CD8-positive, alpha-beta memory T cell (primary cell): ENCODE measurements at places on chromosomes 1 and 21. TPM values are rescaled to one million over a fixed set of nuclear protein-coding genes. Genes with fewer than 3 reads are reported as not detected.

The LEMD1 gene
- not detected for polyA plus RNA-seq

- no peak for DNase-seq
These were observed 123.3 kb upstream of the USP24 start for GRCh38 chr1:55338448-55338820.

The RABGGTB gene
- 7.5 TPM for polyA plus RNA-seq

The UMODL1 gene
- not detected for polyA plus RNA-seq

The IL12RB2 gene
- polyA plus RNA-seq = 6.8 TPM

GRCh38 chr1:205711105-205712048 is 31.1 kb upstream of the SLC45A3 start:
- DNase-seq = peak; percentile 56

DNA sequence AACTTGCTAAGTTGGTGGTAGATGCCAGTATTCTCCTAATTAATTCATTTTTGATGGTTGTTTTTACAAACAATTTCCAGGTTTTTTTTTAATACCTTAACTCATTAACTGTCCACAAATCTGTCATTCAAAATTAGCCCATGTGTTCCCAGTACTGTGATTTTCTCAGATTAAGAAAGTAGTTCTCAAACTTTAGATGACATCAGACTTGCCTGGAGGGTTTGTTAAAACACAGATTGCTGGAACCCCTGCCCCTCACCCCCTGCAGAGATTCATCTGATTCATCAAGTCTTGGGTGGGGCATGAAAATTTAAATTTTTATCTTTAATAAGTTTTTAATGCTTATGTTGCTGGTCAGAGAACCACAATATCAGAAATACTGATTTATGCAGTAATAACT is 130.5 kb downstream of the BACH1 start:
- DNase-seq = no peak

- no peak for DNase-seq
These were observed 831.1 kb downstream of the LRRIQ3 start for GRCh38 chr1:73366734-73367413.

GRCh38 chr1:1783320-1783719 is 5.0 kb upstream of the NADK start:
- no peak for DNase-seq

The SMIM11 gene
- polyA plus RNA-seq = 3.4 TPM

DNA sequence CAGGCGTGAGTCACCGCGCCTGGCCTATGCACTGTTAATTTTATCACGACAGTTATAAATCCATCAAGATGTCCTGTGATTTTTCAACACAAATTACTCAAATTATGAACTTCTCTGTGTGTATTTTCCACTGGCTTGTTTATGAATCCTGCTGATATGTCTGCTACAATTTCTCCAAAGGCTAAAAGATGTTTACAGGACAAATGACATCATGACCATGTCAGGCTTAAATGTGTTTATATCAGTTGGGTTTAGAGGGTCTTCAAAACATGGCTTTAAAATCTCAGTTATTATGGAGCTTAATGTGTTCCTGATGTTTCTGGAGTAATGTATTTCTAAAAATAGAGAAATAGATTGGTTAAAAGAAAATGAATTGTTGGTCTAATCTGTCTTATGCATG is 44.0 kb upstream of the ERG start:
- DNase-seq = no peak

DNA sequence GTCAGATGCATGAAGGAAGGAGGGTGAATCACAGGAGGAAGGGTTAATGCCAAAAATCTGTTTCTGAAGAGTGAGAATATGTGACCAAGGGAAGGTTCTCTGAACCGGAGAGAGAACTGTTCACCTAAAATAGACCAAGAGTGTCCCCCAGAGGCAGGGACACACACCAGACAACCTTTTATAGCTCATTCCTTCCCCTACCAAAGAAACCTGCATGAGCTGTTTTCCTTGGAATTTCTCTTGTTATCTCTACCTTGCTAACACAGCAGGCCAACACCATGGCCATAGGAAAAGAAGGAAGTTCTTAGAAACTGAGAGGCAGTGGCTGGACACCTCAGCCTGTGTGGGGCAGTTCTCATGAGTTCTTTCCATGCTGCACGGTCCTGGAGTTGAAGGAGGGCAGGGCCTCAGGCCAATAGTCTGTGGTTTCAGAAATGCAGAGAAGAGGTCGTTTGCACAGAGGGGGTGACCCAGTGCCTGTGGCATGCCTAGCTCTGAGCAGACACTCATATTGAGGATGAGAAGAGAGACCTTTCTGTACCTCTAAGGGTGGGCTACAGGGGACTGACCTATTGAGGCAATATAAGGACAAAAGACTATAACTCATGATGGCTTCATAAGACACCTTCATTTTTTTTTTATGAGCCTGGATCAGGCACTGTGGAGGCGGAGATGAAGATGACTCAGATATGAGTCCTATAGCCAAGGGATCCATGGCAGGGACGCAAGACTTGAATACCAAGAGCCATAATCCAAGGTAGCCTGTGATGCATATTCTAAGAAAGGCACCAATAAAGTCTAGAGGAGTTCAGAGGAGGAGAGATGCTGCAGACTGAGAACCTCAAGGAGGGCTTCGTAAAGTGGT is 39.4 kb downstream of the IGFN1 start:
- no peak for DNase-seq

The SH2D2A gene
- polyA plus RNA-seq = 62.1 TPM

GRCh38 chr1:173894189-173894588 is 22.9 kb downstream of the SERPINC1 start:
- no peak for DNase-seq

DNA sequence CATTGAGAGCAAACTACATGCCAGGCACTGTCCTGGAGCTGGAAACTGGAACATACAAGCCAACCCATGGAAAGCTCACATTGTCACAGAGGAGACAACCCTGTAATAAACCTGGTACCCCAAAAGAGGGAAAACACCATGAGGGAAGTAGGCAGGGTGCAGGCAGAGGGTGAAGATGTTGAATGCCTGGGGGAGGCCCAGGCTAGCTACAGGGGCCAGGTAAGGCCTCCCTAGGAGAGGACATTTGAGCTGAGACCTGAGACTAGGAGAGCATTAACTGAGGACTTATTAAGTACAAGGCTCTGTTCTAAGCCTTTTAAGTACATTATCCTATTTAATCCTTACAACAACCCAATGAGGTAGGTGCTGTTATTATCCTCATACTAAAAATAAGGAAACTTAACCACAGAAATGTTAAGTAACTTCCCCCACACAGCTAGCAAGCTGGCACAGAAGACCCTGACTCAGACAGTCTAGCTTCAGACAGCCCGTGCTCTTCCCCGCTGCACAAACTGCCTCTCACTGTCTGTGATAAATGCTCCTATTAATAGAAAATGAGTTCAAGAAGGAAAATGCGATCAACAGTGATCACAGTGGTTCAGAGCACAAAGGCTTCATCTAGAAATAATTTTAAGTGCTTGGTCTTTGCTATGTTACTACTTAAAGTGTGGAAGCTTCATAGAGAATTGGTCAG is 41.8 kb downstream of the ZNF281 start:
- DNase-seq = no peak

GRCh38 chr1:180636138-180636537 is 4.3 kb downstream of the XPR1 start:
- DNase-seq = no peak

- no peak for DNase-seq
These were observed 77.8 kb downstream of the ADGRL2 start for GRCh38 chr1:81878538-81878937.

DNA sequence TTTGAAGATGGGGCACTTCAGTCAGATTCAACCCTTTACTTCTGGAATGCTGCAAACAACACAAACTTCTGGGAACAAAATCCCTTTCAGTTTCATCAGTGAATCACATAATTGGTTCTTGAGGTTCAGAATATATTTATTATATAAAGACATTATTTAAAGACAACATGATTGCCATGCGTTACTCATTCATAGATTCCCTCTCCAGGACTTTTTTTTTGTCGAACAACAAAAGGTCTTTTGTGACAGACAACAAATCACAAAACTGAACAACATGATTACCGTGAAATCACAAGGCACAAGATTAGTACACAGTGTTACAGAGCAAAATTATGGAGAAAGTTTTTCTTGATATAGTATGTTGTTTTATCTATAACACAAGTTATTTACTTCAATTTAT is 1815.0 kb downstream of the NCAM2 start:
- no peak for DNase-seq

GRCh38 chr1:60234776-60235175 is 161.2 kb upstream of the C1orf87 start:
- no peak for DNase-seq

- DNase-seq = no peak
These were observed 37.9 kb downstream of the PIGM start for GRCh38 chr1:159993911-159994310.

GRCh38 chr1:152743371-152744145 is 14.3 kb upstream of the KPRP start:
- no peak for DNase-seq

GRCh38 chr1:30524840-30525617 is 198.4 kb downstream of the MATN1 start:
- no peak for DNase-seq

DNA sequence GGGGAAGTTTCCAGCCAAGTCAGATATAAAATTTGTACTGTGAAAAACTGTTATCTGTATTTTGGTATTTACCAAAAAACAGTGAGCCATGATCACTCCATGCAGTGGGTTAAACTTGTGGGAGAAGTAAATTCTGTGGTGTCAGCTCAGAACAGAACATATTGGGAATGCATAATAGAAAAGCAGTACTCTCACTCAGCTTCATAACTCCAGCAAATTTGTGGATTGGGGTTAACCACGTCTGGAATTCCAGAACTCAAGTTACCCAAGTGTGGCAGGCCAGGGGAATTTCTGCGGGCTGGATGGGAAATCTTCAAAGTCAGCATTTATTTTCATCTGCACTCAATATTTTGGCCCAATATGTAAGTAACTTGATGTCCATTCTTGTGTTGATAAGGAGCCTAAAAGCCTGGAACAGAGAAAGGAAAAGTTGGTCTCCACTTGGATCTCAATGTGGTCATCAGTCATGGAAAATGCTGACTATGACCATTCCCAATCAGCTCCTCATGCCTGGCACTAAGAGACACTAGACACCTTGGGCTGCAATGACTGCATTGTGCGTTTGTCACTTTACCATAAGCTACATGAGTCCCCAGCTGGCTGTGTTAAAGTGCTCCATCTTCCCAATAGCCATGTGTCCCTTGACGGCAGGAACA is 39.1 kb upstream of the ENAH start:
- DNase-seq = no peak

DNA sequence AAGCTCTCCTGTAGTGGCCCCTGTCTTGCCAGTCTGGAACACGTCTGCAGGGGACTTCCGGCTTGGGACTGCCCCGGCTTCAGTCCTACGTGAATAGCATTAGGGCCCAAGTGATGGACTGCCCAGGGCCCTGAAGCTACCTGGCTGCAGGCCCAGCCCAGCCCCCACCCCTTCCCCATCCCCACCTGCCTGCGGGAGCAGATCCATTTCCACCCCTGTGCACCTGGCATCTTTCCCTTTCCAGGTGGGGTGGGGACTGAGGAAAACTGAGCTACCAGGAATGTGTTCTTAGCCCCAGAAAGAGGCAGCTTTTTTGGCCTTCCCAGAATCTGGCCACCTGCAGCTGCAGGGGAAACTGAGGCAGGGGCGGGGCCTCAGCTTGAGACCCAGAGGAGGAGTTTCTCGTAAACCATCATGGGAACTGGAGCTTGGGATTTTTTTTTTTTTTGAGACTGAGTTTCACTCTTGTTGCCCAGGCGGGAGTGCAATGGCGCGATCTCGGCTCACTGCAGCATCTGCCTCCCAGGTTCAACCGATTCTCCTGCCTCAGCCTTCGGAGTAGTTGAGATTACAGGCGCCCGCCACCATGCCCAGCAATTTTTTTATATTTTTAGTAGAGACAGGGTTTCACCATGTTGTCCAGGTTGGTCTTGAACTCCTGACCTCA is 3.2 kb downstream of the EDN2 start:
- DNase-seq = no peak

The RGS13 gene
- polyA plus RNA-seq = not detected

GRCh38 chr1:41646186-41646585 is 161.7 kb upstream of the EDN2 start:
- no peak for DNase-seq

DNA sequence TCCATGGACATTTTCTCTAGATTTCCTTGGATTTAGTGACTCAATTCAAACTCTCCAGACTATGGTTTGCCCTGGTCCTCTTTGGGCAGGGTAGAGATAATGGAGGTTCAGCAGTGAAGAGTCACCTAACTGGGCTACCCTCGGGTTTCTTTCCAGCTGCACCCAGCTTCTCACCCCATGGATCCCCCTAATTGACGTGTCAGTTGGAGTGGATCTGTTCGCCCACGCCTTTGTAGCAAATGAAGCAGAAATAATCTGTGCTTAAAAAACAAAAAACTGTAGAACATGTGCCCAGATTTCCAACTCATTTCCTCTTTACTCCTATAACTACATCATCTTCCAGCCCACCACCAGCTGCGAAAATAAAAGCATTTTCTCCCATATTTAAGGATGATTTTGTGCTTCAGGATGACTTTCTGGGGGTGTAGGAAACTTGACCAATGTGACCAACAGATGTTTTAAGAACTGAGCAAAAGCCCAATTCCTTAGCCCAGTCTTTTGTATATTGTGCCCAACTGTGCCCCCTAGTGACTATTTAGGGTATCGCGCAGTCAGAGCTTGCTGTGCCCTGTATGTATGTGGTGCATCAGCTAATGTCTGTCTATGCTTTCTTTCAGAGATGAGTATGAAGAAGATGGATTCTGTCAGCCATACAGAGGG is 66.5 kb upstream of the UBE2U start:
- peak; percentile 36 for DNase-seq

GRCh38 chr1:5935026-5935425 is 57.2 kb downstream of the NPHP4 start:
- DNase-seq = no peak

The FMO3 gene
- not detected for polyA plus RNA-seq

The KAZN gene
- polyA plus RNA-seq = 0.15 TPM

The FAM151A gene
- not detected for polyA plus RNA-seq

The NBPF19 gene
- 4.9 TPM for polyA plus RNA-seq

The LEFTY2 gene
- polyA plus RNA-seq = not detected

The CACNA1S gene
- polyA plus RNA-seq = not detected

GRCh38 chr1:179263121-179263520 is 30.5 kb upstream of the SOAT1 start:
- DNase-seq = no peak

GRCh38 chr1:185104083-185104482 is 52.7 kb downstream of the TRMT1L start:
- DNase-seq = no peak

GRCh38 chr1:190168893-190169280 is 308.8 kb downstream of the BRINP3 start:
- DNase-seq = no peak

GRCh38 chr1:58340185-58340584 is 206.3 kb downstream of the OMA1 start:
- no peak for DNase-seq

The CFHR1 gene
- not detected for polyA plus RNA-seq

The KRTAP19-3 gene
- polyA plus RNA-seq = not detected
